ENCODE measurements at places on chromosomes 6 and 20.

DNA sequence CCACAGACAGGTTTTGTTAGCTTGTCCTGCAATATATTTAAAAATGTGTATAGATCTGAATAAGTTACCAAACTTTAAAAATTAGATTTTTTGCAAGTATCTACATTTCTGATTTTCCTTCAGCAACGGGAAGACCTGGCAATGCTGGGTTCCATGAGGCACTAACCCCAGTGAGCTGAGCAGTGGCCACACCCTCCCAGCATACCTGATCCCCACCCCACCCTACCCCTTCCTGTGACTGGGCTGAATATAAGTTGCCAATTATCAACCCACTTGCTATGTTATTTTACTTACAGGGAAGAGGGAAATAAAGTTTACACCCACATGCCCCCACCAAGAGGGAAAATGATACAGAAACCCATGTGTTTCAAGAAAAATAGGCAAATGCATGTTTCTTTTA, 70.3 kb upstream of the RALGAPA2 start:
- DNase-seq: no peak

DNA sequence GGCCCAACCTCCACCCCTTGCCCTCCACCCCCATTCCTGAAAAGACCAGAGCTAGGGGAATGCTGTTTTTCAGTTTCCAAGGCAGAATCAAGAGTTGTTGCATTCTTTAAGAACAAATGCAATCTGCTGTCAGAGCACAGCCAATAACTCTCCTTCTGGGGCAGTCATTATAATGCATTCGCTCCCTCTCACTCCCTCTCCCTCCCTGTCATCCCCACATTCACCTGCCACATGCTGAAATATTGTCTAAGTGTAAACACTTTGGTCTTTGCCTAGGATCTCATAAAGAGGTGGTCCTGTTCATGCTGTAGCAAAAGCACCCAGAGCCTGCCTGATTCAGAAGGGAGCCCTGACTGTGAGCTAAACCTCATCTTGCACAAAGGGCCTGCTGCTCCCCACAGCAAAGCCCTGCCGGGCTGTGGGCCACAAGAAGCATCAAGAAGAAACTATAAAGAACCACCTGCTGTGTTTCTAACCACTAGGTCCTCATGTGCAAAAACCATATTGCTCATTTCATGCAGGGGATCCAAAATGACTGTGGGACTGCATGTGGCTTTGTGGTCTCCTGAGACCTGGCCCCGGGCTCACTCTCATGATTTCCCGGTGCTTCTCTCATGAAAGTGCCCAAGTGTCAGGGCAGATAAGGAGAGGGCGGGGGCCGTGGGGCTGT, 85.6 kb downstream of the GPR6 start:
- no peak for DNase-seq

DNA sequence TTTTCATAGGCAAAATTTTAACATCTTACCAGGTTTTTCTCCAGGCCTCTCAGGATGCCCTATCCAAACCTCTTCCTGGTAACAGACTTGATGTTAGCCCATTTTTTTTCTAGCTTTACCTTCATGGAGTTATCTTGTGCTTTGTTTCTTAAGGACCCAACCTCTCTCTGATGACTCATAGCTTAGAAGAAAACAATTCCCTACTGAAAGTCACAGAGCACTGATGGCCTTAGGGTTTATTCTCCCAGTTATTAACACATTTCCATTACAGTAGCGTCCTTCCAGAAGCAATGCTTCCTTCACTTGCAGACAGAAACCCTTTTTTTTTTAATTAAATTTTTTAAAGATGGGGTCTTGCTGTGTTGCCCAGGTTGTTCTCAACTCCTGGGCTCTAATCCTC, 79.4 kb downstream of the IYD start:
- DNase-seq: peak; percentile 20

DNA sequence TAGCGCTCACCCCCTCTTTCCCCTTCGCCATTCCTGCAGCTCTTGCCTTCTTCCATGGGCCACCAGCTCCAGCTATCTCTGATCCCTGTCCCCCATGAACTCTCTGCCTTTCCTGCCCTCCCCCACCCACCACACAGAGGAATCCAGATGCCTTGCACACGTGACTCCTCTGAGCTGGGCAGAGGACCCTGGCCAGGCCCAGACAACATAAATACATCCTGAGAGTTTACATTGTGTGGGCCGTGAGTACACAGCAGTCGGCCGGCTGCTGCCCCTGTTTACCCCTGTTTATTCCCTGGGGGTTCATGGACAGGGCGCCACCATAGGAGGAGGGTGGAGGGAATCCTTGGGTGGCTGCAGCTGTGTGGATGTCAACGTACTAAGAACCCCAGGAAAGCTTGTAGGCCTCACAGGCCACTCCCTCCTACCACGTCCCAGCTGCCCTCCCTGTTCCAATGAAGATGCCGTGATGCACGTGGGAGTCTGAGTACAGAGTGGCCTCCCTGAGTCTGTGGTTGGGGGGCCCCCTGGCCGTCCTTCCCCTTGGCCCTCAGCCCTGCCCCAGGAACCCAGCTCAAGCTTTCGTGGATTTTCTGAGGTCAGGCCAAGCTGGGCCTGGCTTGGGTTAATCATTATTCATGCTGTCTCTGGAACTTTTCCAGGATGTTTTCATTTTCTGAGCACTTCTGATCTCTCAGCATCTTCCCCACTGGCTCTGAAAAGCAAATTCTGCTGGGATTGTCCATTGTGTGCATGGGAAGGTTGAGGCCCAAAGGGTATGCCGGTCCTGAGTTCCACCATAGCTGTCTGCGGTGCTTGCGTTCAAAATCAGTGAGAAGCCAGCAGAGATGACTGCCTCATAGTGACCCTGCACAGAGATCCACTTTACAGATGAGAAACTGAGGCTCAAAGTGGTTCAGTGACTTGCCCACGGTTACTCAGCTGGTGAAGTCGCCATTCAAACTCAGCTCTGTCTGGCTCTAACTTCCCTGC, 136.3 kb downstream of the MRPL14 start:
- no peak for DNase-seq
